CD4-positive, alpha-beta T cell (primary cell): ENCODE measurements at places on chromosomes 6 and 20.

GRCh38 chr6:125945378-125946141, 11.0 kb upstream of the HINT3 start:
- DNase-seq, result no peak

DNA sequence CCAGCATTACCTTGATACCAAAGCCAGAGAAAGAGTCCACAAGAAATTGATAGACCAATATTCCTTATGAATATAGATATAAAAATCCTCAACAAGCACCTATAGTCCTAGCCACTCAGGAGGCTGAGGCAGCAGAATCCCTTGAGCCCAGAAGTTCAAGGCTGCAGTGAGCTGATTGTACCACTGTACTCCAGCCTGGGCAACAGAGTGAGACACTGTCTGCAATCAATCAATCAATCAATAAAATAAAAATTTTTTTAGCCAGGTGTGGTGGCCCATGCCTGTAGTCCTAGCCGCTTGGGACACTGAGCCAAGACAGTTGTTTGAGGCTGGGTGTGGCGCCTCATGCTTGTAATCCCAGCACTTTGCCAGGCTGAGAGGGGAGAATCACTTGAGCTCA, 18.9 kb upstream of the SMIM29 start:
- no peak for DNase-seq

GRCh38 chr20:9514461-9515213, at the start of gene LAMP5:
LAMP5 (plus strand) TSS chr20:9514590; CDS start chr20:9514853, 263 bp downstream.
- DNase-seq, result no peak

DNA sequence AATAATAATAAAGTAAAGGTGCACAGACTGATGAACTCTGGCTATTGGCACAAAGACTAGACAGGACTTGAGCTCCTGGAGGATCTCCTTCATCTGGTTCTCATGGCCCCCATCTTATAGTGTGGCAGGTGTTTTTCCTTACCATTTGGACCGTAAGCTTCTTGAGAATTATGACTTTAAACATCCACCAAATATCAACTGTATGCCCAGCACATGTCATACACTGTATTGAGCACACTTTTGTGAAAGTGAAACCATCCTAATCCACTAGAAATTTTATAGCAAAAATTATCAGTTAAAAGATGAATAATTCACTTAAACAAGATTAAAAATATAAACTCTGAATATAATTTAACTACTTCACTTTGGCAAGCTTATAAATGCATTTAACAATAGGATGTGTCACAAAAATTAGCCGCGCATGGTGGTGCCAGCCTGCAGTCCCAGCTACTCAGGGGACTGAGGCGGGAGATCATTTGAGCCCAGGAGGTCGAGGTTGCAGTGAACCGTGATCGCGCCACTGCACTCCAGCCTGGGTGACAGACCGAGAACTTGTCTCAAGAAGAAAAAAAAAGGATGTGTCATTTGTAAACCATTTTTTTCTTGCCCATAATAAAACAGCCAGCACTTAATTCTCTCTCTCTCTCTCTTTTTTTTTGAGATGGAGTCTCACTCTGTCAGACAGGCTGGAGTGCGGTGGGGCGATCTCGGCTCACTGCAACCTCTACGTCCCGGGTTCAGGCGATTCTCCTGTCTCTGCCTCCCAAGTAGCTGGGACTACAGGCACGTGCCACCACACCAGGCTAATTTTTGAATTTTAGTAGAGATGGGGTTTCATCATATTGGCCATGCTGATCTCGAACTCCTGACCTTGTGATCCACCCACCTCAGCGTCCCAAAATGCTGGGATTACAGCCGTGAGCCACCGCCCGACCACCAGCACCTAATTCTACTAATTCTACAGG, 9.1 kb downstream of the HIVEP2 start:
- DNase-seq, result no peak

DNA sequence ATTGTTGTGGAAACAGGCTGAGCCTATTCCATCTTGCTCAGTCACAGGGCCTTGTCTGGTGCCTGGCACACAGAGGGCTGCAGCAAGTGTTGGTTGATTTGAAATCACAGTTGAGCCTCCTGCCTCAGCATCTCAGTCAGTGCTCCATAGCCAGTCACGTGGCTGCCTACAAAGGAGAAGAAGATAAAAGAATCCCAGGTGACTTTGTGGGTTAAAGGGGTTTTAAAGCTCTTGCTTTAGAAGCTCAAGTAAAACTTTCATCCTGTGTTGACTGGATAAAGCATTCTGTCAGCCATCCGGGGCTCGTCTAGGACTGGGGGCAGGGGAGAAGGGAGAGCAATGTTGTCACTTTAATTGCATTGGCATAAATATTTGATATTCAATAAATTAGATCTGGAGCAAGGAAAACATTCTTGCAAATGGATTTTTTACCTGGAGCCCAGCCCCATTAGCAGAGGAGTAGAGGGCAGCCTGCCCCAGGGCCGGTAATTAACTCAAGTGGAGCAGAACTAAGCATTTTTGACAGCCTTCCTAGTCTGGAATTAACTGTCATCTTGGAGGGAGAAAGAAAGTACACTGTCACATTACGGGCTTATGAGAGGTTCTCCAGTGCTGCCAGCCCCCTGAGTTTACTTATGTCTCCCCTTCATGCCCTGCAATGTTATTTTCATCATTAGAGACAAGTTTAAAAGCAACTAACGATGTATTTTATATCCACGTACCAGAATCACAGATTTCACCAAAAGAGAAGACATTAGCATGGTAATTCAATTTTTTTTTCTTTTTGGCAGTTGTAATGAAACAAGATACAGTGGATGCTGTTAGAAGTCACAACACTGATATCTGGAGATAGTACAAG, 71.7 kb upstream of the GTSF1L start:
- no peak for DNase-seq

DNA sequence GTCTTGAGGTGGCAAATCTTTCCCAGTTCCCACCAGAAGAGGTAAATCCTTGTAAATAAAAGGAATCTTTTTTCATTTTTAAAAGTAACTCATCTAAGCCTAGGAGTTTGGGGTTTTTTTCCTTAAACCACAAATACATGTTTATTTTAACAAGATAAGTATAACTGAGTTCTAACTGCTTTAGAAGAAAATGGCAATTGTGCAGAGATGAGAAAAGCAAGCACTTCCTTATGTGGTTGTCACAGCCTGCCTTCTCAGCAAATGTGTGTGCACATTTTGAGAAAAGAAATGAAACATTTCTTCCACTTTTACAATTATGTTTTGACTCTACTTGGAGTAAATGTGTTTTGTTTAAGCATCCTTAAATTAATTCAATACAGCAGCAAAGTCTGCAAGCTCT, 17.7 kb downstream of the HCK start:
- DNase-seq, result no peak

DNA sequence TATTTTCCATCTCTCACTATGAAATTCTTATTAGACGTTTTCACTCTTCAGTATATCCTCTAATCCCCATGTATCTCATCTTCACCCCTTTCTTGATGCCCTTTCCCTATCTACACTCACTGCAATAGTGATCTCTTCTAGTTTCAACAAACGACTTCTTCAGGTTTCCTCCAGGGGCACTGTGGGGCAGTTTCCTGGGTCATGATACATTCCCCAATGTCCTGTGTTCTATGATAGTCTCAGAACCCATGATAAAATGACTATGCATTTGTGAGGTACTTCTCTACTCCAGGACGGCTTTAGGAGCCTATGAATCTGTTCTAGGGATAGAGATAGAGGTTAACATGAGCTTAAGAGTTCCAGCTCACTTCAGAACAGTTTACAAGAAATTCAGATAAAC, 183.3 kb downstream of the FOXC1 start:
- no peak for DNase-seq

GRCh38 chr20:63979557-63980316, at the start of gene SAMD10:
SAMD10 (minus strand) TSS chr20:63979642; CDS start chr20:63979467, 175 bp downstream.
- DNase-seq, result peak; percentile 45

- DNase-seq, result no peak
These were observed 1.7 kb downstream of the MICAL1 start for GRCh38 chr6:109453594-109454495.

- peak; percentile 83 for DNase-seq
These were observed 1.2 kb downstream of the EZR start for GRCh38 chr6:158817728-158818580.

- peak; percentile 40 for DNase-seq
These were observed 18.7 kb downstream of the IL20RA start for GRCh38 chr6:137025786-137026730.

- DNase-seq, result peak; percentile 11
These were observed 983 bp upstream of the KCNQ5 start for GRCh38 chr6:72620871-72621290.

- peak; percentile 75 for DNase-seq
These were observed 1.3 kb downstream of the MAPK14 start for GRCh38 chr6:36028877-36029324.

GRCh38 chr6:43541774-43542471, 25.0 kb downstream of the POLR1C start:
- no peak for DNase-seq

DNA sequence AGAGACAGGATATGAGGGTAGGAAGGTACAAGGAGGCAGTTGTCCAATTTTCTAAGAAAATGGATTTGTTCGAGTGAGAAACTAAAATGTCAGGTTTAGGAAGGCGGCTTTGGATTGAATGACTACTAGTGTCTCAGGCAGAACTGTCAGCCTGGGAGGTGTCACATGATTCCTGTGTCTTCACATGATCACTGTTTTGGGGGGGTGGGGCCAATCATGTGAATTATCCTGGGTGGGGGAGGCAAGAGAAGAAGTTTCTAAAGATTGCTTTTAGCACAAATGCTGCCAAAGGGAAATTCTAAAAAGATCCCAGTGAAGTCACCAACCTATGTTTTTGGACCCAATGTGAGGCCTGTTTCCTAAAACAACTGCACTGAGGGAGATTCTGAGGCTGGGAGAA, 2.3 kb downstream of the SIRPA start:
- no peak for DNase-seq

DNA sequence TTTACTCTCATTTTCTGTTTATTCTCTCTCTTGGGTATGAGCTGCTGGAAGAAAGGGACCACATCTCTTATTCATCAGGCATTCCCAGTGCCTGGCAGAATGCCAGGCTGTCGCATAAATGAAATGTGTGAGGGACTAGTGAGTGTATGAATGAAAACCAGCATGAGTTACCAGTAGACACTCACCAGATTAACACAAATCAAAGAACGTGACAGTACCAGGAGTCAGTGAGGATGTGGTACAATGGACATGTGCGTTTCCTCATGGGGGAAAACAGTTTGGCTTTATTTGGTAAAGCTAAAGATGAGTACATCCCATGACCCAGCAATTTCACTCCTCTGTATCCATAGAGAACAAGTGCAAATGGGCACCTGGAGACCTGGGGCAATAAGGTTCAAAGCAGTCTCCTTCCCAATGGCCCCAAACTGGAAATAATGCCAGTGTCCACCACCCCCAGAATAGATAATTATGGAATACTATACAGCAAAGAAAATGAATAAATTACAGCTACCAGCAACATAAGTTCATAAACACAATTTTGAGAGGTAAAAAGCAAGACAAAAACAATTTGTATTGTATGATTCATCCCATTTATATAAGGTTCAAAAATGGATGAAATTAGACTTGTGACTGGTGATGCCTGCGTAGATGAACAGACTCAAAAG, 93.3 kb downstream of the CDH22 start:
- no peak for DNase-seq

- DNase-seq, result no peak
These were observed 288.0 kb downstream of the ADGB start for GRCh38 chr6:146886587-146887446.

- no peak for DNase-seq
These were observed 11.4 kb downstream of the TAGAP start for GRCh38 chr6:159033160-159034049.

GRCh38 chr6:149130508-149130907, 187.0 kb upstream of the TAB2 start:
- DNase-seq, result no peak

- no peak for DNase-seq
These were observed 197.9 kb downstream of the OTOR start for GRCh38 chr20:16946097-16946496.

DNA sequence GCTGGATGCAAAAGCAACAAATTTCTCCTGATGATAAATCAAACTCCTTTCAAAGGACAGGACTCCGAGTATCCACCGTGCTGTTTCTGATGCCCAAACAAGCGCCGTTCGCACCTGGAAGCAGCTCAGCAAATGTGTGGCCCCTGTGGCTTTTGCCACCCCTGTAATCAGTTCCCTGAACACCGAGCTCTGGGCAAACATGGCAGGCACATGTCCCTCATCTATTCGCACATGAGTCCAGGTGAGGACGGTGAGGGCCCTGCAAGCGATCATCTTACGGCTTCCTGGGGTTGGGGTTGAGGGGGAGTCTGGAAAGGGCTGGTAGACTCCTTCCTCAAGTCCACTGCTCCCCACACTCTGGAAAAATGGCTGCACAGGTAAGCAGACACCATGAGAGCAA, 23.7 kb downstream of the RNASET2 start:
- no peak for DNase-seq

GRCh38 chr20:57223648-57224489, 42.6 kb downstream of the BMP7 start:
- no peak for DNase-seq

DNA sequence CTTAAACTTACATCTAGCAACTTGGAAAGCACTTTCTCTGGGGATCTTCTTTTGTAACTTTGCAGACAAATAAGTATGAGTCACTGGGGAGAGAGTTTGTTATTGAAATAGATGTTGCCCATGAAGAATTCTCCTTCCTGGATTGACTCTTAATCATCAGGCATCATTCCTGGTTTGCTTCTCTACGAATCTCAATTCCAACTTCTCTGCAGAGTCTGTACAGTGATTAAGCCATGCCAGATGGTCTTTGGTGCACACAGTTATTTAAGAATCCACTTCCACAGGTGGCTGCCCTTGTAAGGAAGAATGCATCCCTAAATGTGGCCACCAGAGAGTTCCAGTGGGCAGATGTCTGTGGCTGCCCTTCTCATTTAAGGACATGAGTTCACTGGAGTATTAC, 25.7 kb downstream of the MYCT1 start:
- DNase-seq, result no peak

GRCh38 chr6:76250666-76251065, 178.2 kb upstream of the IMPG1 start:
- DNase-seq, result no peak

DNA sequence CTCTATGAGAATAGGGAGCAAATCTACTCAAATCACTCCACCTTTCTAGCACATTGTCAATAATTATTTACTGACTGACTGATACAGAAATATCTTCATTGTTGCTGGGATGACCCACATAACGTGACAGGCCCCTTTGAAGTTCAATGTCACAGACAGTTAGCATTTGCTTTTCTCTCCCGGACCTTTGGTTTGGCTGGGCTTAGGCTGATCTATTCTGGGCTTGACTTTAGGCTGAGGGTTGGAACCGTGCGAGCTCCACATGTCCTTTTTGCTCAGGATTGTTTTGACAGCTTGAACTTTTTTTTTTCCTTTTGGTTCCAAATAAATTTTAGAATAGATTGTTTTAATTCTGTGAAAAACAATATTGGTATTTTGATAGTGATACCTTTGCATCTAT, 12.0 kb downstream of the ULBP3 start:
- no peak for DNase-seq

- no peak for DNase-seq
These were observed 656.2 kb downstream of the FRK start for GRCh38 chr6:115404446-115404845.

DNA sequence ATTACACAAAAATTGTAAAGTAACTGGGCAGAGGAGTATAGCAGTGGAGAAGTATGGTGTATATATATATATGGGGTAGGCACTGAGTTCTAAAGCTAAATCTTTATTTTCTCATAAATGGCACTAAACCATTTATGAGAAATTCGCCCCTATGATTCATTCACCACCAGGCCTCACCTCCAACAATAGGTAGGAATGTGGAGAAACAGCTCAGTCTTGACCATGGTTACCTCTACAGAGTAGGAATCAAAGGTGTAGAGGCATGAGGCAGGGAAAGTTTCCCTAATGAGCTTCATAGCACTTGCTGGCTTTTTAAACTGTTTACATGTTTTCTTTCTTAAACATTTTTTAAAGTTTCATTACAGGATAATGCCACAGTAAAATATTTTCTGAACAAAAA, 36.9 kb upstream of the SUMO4 start:
- DNase-seq, result no peak
